ENCODE measurements at places on chromosomes 7 and 10.

- DNase-seq = no peak
Measured at GRCh38 chr10:124977648-124978375, 35.9 kb downstream of the ZRANB1 start.

GRCh38 chr7:101319401-101319800, 2.2 kb downstream of the IFT22 start:
- DNase-seq = no peak

GRCh38 chr10:74151879-74152722, 1.1 kb downstream of the ADK start:
- no peak for DNase-seq

GRCh38 chr10:50472914-50473313, 150.8 kb downstream of the SGMS1 start:
- DNase-seq = no peak

DNA sequence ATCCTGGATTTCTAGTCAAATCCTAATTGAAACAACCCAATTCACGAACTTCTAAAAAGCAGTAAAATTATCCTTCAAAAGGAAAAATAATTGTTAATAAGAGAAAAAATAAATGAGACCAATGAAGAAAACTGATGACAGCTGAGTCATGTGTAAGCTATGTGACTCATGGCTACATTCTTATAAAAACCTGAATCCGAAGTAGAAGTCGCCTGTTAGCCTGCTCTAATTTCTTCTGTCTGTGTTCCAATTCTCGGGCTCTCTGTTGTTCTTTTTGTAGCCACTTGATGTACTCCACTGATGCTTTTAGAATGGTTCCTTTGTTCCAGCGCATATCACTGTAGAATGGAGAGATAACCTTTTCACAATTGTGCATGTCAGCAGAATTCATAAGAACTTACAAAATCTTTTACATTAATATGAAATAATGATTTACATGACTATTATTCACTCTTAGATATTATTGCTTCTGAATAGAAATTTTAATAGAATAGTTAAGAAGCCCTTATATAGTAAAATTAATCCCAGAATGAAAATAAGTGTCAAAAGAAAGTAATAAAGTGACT, 88.8 kb downstream of the TFEC start:
- no peak for DNase-seq

DNA sequence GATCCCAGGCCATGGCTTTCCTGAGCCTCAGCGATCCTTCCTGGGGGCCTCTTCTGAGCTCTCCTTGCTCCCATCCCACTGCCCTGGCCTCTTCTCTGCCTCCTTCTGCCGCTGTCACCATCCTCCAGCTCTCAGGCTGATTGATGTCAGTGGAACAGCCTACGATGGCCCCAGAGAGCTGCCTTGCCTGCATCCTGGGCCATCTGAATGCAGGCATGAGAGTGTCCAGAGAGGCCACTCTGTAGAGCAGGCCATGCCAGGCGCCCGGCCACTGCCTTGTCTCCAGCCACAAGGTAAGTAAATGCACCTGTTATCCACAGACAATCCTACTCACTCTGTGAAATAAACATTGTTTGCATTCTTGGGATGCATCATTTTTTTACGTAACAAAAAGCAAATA, 171.4 kb upstream of the PPP2R2D start:
- no peak for DNase-seq

GRCh38 chr7:108581655-108582491, 12.2 kb downstream of the DNAJB9 start:
- DNase-seq = no peak

DNA sequence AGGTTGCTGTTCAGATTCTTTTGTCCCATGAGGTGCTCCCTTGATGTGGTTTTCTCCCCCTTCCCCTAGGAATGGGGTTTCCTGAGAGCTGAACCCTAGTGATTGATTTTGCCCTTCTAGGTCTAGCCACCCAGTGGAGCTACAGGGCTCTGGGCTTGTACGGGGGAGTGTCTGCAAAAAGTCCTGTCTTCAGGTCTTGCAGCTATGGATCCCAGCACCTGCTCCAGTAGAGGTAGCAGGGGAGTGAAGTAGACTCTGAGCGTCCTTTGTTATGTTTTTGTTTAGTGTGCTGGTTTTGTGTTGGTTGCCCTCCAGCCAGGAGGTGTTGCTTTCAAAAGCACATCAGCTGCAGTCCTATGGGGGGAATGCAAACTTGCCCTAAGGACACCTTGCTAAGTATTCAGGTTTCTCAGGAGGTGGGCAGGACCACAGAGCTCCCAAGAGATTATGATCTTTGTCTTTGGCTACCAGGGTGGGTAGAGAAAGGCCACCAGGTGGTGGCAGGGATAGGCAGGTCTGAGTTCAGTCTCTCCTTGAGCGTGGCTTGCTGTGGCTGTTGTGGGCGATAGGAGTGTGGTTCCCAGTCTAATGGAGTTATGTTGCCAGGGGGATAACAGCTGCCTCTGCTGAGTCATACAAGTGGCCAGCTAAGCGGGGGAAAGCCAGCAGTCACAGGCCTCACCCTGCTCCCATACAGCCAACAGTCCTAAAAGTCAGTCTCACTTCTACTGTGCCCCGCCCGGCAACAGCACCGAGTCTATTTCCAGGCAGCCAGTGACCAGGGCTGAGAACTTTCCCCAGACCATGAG, 92.4 kb upstream of the JCAD start:
- DNase-seq = no peak

DNA sequence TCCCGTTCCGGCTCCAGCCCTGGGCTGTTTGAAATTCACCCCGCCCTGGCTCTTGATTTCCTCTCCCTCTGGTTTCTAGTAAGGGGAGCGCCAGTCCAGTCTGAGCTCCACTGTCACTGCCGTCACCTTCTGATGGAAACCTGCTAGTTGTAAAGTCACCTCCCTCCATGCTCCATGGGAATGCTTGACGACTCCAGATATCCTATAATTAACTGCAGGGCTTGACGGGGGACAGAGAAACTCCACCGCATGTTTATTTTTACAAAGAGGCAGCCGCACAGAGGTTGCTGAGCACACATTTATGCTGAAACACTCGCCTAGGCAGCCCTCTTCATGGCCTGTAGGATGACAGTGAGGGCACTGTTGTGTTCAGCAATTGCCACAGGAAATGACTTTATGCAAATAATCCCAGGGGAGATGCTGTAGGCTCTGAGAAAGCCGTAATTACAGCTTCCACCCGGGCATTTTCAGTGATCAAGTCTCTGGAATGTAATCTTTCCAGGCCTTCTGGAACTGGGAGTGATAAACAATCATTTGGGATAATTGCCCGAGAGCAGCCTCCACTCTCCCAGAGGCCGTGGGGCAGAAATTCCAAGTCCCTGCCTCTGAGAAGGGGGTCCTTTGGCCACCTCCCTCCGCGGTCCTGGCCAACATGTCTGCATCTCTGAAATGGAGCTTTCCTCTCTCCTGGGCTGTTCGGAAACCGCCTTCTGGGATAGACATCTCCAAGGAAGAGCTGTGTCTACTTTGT, 300.5 kb downstream of the KLF6 start:
- no peak for DNase-seq

- DNase-seq = no peak
Measured at GRCh38 chr10:97069576-97070362, 116.0 kb downstream of the SLIT1 start.

DNA sequence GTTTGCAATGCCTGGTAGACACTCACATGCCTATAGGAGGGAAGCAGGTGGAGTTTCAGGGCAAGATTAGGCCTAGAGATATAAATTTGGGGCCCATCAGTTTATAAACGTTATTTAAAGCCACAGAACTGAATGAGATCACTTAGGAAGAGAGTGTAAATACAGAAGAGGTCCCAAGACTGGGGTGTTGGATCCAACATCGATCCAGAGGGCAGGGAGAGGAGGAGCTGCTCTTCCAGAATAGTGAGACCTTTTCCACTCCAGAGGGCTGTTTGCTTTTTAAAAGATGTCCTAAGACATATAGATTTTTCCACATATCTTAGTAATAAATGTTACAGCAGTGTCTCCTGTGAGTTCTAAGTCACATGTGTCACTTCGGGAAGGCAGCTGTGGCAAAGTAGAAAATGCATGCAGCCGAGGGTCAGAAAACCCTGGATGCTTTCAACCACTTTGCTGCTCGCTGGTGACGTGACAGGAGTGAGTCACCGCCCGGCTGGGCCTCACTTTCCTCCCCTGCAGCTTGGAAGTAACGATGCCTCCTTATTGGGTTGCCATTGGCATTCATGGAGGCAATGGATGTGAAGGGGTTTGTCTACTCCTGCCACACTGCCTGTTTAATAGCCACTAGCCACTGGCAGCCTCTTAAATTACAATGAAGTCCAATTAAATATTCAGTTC, 95.4 kb downstream of the TRIL start:
- DNase-seq = no peak

GRCh38 chr7:124088590-124088989, 55.7 kb upstream of the TMEM229A start:
- no peak for DNase-seq

- DNase-seq = peak; percentile 57
Measured at GRCh38 chr10:7258948-7259523, 151.8 kb downstream of the SFMBT2 start.

DNA sequence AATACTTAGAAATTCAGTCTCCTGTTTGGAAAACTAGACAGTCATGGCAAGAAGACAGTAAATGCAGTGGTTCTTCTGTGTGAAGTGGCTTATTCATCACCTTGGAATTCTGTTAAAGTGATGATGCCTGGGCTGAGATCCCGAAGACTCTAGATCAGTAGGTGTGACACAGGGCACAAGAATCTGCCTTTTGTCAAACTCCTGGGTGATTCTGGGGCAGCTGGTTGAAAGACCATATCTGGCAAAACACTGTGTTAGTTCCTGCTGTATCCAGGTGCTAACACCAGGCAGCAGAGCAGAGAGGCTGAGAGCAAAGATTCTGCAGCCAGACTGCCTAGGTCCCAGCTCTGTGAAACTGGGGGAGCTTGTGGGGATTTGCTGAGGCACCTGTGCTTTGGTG, 26.5 kb downstream of the MRC1 start:
- no peak for DNase-seq

DNA sequence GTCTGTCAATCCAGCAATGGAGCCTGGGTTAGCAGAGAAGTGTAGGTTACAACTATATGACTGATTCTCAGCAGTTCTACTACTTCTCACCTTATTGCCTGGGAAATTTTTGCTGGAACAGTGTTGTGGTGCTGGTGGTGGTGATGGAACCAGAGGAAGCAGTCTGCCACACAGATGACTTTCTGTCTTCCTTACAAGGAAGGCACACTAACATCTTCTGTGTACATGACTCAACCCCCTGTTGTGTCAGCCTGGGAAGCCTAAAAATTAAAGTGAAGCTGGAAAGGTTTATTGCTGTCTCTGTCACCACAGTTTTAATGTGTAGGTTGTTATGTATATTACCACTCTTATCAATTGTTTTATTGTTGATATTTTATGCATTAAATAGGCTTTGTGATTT, 40.3 kb downstream of the ANKRD7 start:
- DNase-seq = no peak

DNA sequence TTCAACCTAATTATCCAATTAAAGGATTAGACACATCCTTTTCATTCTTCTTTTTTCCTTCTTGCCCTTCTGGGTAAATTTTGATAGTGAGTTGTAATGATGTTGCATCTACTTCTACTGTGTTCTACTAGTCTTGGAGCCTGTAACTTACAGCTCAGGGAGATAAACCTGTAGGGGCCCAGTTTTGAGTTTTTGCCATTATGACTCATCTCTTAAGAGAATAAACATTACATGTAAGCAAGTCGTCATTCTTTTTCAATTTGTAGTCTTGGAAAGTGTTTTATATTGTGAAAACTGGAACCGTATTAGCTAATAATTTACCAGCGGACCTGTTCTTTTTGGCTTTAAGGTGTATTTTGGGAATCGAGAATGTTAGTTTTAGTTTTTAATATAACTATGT, 89.7 kb upstream of the RPA3 start:
- no peak for DNase-seq

- no peak for DNase-seq
Measured at GRCh38 chr10:131869344-131869743, 31.5 kb upstream of the PPP2R2D start.

GRCh38 chr7:100575746-100576383, 2.2 kb upstream of the SAP25 start:
- DNase-seq = no peak

DNA sequence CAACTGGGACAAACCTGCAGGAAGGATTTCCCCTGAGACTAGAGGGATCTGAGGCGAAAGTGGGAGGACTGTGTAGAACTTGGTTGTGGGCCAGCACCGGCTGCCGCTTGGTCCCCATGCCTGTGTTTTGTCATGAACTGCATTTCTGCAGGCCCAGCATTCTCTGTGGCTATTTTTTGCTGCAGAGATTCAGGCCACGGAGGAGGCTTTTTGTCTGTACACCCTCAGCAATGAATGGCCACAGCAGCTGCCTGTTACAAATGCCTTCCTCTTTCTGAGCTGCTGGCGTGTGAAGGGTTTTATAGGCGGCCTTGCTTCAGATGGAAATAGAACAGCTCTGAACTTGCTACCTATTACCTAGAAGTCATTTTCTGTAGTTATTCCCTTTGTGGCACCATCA, 164.4 kb downstream of the SH2D4B start:
- no peak for DNase-seq

- no peak for DNase-seq
Measured at GRCh38 chr7:17016402-17017010, 134.7 kb upstream of the AGR3 start.

DNA sequence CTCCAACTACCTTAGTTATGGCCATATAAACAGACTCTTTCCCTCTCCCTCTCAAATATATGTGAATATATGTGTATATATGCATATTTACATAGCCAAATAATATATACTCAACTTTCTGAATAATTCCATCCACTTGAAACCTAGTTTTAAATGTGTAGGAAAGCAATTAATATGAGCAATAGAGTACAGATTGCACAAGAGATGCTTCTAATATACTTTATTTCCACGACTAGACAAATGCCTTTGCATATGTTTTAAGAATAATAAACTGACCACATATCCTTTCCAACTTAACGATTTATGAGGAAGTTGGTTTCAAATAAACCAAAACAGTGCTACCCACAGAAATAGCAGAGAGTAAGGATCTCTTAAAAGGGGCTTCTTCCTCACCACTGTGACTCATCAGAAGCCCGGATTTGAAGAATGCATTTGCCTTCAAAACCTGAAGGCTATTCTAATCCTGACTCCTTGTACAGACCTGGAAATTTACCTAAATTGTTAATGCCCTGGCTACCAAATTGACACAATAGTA, 266.3 kb downstream of the AHR start:
- no peak for DNase-seq

DNA sequence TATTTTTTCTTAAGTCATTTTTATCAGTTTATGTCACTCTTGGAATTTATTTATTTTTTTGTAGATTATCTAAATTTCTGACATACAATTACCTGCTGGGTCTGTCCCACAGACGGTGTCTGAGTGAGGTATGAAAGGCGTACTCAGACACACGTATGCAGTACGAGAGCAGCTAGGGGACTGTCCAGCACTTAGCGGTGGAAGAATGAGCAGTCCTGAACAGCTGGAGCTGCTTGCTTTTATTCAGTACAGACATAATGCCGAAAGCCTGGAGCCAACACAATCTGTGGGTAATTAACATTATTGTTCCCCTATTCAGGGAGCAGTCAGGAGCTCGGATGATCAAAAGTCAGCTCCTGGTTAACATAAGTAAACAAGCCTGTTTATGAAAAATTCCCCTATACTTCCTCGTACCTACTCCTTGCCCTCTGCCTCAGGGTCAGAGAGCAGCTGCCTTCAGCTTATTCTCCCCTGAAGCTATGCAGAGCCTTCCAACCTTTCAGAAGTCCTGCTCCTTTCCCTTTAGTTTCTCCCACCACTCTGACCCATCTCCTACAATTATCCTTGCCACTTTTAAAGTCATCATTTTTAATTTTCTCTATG, 488.0 kb upstream of the POM121L12 start:
- no peak for DNase-seq

- no peak for DNase-seq
Measured at GRCh38 chr10:122487174-122487765, 25.9 kb downstream of the HTRA1 start.

GRCh38 chr10:120436439-120437112, 20.5 kb upstream of the PLPP4 start:
- no peak for DNase-seq

Measured in stimulated activated CD8-positive, alpha-beta memory T cell treated with anti-CD3 and anti-CD28 coated beads, Interleukin-4, amount 100 ng/mL, for 1 hour (primary cell).